ENCODE measurements at places on chromosomes 2 and 18.

GRCh38 chr2:39780825-39781600 is 2.0 kb upstream of the THUMPD2 start:
- no peak for DNase-seq

DNA sequence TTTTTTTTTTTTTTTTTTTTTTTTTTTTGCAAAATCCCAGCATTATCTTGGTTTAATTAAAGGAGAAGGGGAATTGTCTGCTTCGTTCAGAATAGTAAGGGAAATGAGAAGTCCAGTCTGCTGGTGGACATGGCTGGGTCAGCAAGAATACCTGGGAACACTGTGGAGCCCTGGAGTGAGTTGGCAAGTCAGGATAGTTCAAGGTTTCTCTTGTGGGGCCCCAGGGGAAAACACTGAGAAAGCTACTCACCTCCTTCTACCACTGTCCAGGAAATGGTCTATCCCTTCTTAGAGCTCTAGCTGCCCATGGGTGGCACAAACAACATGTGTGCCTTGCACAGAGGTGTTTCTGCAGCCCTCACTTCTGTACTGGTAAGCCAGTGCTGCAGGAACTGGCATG is 169.1 kb upstream of the SIX2 start:
- DNase-seq: no peak

- no peak for DNase-seq
Measured at GRCh38 chr2:62501794-62502500, 4.0 kb downstream of the TMEM17 start.

- no peak for DNase-seq
Measured at GRCh38 chr2:111624411-111625156, 259.4 kb downstream of the ANAPC1 start.

All from effector CD4-positive, alpha-beta T cell (primary cell).